ENCODE measurements at places on chromosomes 2 and 18.

DNA sequence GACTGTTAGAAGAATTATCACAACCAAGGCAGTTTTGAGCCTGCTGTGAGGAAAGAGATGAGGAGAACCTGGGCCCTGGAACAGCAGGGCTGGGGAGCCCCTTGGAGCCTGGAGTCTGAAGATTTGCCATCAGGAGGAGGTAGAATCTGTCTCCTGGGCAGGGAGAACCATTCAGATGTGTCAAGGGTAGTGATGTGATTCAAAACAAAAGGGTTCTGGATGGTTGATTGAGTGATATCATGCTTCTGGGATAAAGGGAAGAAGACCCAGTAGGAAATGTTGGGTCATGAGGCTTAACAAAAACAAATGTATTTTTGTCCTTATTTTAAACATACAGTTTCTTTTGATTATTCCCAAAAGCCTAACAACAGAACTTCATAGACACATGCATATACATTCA, 28.6 kb downstream of the RNF144A start:
- no peak for DNase-seq

- no peak for DNase-seq
These were observed 1.3 kb upstream of the PPM1B start for GRCh38 chr2:44167311-44167907.

GRCh38 chr2:63261137-63261621, 210.5 kb downstream of the OTX1 start:
- no peak for DNase-seq

GRCh38 chr2:109529532-109530449, 84.0 kb downstream of the SEPTIN10 start:
- no peak for DNase-seq

- DNase-seq = no peak
These were observed 103.5 kb downstream of the SPTBN1 start for GRCh38 chr2:54559593-54560145.

- no peak for DNase-seq
These were observed 879.9 kb downstream of the DCC start for GRCh38 chr18:53219853-53220252.

- no peak for DNase-seq
These were observed 198.6 kb upstream of the PXDN start for GRCh38 chr2:1942836-1943360.

DNA sequence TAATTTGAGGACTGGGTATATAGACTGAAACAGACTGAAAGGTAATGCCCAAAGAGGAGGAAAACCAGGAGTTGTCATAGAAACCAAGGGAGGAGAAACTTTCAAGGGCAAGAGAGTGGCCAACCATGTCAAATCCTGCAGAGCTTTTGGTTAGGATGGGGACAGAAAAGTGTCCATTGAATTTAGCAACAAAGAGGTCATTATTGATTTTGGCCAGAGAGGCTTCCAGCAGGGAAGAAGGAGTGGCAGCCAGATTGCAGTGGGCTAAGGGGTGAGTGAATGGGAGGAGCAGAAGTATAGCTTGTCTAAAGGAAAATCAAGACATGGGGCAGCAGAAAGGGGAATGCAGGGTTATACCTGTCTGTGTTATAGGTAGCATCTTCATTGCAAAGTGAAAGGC, 194.0 kb downstream of the CAMKMT start:
- no peak for DNase-seq

Data from CD8-positive, alpha-beta memory T cell (primary cell).